Left lobe of liver (tissue), 2 donors: ENCODE measurements at places on chromosomes 7 and 10. TPM values are rescaled to one million over a fixed set of nuclear protein-coding genes. Genes with fewer than 3 reads are reported as not detected.

- DNase-seq, result no peak
Measured at GRCh38 chr7:31707089-31707488, 20.1 kb downstream of the PPP1R17 start.

DNA sequence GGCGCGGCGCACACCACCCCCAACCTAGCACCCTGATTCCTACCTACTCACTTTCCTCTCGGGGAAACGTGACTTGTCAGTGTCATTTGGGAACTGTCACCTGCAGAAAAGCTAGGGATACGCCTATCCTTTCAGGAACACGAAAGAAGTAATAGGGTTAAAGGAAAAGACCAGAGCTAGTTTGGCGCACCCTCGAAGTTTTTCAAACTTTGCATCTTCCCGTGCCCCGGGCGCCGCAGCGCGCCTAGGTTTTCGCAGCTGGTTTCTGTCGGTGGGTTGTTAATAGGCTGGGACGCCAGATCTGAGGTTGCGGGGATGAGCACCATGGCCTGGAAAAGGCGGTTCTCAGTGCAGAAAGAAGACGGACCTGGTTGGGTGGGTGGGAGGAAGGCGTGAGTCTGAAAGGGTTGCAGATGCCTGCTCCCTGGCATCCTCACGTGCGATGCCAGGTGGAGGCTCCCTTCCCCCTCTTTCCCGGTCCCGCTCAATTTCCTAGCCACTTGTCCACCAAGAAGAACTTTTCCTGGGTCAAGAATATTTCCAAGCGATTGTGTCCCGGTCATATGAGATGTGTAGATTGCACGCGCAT lies 568 bp upstream of the MEOX2 start:
- DNase-seq, result no peak

DNA sequence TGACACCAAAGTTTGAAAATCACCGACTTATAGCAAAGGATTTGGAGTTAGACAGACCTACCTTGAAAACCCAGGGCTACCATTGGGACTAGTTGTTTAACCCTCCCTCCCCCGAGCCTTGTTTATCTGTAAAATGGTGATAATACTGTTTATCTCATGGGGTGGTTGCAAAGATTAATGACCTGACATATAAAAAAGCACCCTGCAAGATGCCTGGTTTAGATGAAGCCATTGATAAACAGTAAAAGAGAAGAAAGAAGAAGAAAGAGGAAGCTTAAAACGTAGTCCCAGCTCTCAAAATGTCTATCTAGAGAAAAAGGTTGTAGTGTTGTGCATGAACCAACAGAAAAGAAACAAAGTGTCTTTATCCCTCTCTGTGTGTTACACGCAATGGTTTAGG lies 145.7 kb downstream of the FGFR2 start:
- DNase-seq, result no peak

- no peak for DNase-seq
Measured at GRCh38 chr7:143979998-143980397, 20.1 kb upstream of the OR6B1 start.

DNA sequence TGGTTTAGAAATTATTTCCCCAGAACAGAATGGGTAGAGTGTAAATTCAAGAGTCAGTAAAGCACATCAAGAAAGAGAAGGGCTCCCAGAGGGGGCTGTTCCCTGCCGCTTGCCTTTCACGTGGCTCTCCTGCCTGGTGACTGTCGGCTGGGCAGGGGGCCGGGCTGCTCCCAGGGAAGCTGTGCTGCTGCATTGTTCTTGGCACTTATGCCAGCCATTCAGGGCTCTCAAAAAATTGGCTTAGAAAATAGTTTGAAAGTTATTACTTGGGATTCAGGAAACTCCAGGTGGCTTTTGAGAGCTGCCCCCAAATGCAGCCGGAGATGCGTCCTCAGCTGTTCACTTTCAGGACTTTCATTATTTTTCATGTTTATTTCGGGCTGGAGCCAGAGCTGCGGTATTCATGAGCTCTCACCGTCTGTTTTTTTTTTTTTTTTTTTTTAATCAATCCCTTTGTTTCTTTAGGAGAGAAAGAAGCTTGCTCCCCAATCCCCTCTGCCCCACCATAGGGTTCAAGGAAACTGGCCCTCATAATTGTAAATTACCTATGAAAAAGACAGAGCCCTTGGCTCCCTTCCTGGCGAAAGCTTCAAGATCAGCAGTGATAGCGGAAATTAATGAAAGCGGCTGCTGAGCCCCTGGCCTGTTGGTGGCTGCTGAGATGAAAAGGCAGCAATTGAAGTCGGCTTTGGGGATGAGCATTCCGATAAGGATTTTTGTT lies 94.1 kb downstream of the SORCS3 start:
- DNase-seq, result no peak

GIMAP6 gene
- 6.5 TPM for total RNA-seq
